ENCODE measurements at places on chromosomes 1 and 21.
A peak's percentile ranks its signal among the peaks of the same experiment; 100 is the strongest.

GRCh38 chr1:14479865-14480264 is 118.6 kb upstream of the KAZN start:
- H3K36me3 ChIP-seq: no peaks in the 10 kb centered on the region
- peak; percentile 15 for DNase-seq
- H3K27ac ChIP-seq: no peak overlapping the region
- H3K27me3 ChIP-seq: no peaks in the 10 kb centered on the region
- peaks cover 17% of the 10 kb centered on the region for H3K4me1 ChIP-seq
- no peak overlapping the region for H3K4me3 ChIP-seq

DNA sequence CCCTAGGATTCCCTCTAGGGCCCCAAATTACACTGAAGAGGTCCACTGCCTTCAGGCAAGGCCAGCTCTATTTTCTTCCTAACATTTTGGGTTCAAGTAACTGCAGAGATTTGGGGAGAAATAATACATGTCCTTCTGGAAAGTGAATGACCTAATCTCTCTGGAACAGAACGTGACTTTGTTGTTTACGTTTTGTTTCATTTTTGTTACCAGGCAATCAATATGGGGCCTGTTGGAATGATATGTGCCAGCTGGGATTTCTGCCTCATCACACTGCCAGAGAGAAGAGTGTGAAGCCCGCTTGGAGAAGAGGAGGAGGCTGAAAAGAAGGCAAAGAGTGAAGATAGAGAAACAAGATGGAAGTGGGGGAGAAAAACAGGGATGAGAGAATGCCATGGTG is 116.7 kb downstream of the FASLG start:
- H3K4me3 ChIP-seq: no peak overlapping the region
- H3K4me1 ChIP-seq: no peaks in the 10 kb centered on the region
- no peaks in the 10 kb centered on the region for H3K27me3 ChIP-seq
- DNase-seq: no peak

DNA sequence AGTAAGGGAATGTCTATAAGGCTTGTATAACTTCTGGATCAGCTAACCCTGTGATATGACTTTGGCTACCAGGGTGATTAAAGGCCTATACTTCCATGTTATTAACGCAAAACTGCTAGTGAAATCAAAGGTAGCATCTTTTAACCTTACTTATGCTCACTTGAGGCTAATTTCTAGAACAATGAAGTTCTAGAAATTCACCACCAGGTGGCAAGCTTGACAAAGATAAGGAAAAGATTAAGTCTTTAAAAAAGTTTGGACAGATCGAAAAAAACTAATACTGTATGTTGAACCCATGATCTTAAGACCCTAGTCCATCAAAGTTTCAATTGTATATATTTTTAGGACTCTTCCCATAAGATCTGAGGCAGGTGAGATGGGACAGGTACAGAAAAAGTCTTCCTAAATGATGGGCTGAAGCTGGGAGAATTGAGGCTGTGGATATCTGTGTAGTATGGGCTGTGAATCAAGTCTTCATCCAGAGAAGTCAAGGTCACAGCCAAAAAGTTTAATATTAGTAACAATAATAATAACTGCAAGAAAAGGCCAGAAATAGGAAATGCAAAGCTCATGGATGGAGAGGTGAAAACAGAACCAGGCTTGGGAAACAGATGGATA is 18.8 kb downstream of the KYAT3 start:
- H3K27me3 ChIP-seq: no peaks in the 10 kb centered on the region
- peak; percentile 71 for DNase-seq
- no peaks in the 10 kb centered on the region for H3K4me1 ChIP-seq
- no peaks in the 10 kb centered on the region for H3K36me3 ChIP-seq
- H3K27ac ChIP-seq: no peak overlapping the region

- H3K4me3 ChIP-seq: no peak overlapping the region
- no peaks in the 10 kb centered on the region for H3K4me1 ChIP-seq
- H3K36me3 ChIP-seq: no peaks in the 10 kb centered on the region
Measured at GRCh38 chr1:173628888-173629287, 6.2 kb upstream of the TEX50 start.

DNA sequence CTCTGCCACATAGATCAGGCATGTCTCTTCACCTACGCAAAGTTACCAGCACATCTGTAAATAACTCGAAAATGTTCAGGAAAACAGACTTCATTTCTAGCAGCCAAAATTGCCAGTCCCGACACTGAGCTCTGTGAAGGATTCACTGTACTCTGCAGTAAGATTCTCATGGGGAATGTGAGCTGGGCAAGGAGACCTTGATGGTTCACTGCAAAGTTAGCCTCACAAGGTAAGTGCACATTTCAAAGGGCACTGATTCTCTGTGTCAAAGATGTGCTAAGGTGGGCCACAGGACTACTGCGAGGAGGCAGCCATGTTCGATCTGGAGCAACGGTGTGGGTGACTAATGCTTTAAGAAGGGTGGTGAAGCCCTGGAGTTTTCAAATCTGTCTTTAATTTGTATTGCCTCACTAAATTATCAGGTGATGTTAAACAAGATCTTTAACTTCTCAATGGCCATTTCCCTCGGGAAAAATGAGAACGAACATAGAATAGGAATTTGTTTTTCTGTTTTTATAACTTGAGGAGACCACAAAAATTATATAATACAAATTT is 25.2 kb downstream of the STPG1 start:
- H3K4me3 ChIP-seq: no peak overlapping the region
- H3K27ac ChIP-seq: no peak overlapping the region
- DNase-seq: no peak
- H3K27me3 ChIP-seq: no peaks in the 10 kb centered on the region

GRCh38 chr1:175538442-175538841 is 205.0 kb downstream of the TNR start:
- H3K4me1 ChIP-seq: no peaks in the 10 kb centered on the region
- H3K4me3 ChIP-seq: no peak overlapping the region
- H3K27me3 ChIP-seq: no peaks in the 10 kb centered on the region

GRCh38 chr1:21468599-21468998 is 28.7 kb downstream of the NBPF3 start:
- peaks cover 40% of the 10 kb centered on the region for H3K4me1 ChIP-seq
- no peaks in the 10 kb centered on the region for H3K27me3 ChIP-seq
- peak; percentile 17 for DNase-seq

DNA sequence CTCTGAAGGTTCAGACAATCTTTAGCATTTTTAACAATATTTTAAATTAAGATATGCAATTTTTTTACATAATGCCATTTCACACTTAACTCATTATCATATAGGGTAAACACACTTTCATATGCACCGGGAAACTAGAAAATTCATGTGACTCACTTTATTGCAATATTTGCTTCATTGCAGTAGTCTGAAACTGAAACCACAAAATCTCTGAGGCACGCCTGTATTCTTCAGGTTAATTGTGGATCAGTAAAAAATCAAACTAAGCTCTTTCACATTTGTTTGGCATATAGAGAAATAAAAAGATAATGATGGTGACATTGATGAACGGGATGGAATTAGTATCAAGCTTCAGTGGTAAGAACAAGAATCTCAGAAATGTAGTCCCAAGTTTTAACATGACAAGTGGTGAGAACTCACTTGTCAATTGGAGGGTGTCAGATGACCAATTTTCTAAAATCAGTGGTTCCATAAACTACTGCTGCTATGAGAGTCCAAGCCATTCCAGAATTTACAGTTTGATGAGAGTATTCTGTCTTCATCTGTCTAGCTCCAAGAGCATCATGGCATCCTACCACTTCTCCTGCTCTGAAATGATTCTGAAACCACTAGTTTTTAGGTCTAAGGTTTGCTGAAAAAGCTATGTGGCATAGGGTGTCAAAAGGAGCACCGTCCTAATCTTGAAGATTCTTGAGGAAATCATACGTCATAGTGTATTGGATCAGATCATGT is 281.0 kb downstream of the PTPRC start:
- H3K4me3 ChIP-seq: no peak overlapping the region
- H3K36me3 ChIP-seq: no peaks in the 10 kb centered on the region
- H3K27me3 ChIP-seq: no peaks in the 10 kb centered on the region
- DNase-seq: peak; percentile 33
- peak overlapping the region; percentile 28 for H3K27ac ChIP-seq

GRCh38 chr1:43156026-43156425 is 16.1 kb downstream of the EBNA1BP2 start:
- no peaks in the 10 kb centered on the region for H3K4me1 ChIP-seq
- no peak overlapping the region for H3K4me3 ChIP-seq
- H3K27ac ChIP-seq: no peak overlapping the region
- H3K36me3 ChIP-seq: no peaks in the 10 kb centered on the region
- no peaks in the 10 kb centered on the region for H3K27me3 ChIP-seq
- no peak for DNase-seq

- H3K27me3 ChIP-seq: no peaks in the 10 kb centered on the region
- H3K27ac ChIP-seq: no peak overlapping the region
- H3K4me3 ChIP-seq: no peak overlapping the region
- no peak for DNase-seq
- H3K4me1 ChIP-seq: no peaks in the 10 kb centered on the region
Measured at GRCh38 chr1:172753964-172754363, 95.1 kb downstream of the FASLG start.

GRCh38 chr1:201693890-201694607 is 134.9 kb upstream of the IPO9 start:
- DNase-seq: no peak
- no peak overlapping the region for H3K27ac ChIP-seq
- no peak overlapping the region for H3K4me3 ChIP-seq

GRCh38 chr21:44800103-44800502 is 1.5 kb downstream of the UBE2G2 start:
- H3K4me3 ChIP-seq: peak overlapping the region; percentile 94
- DNase-seq: peak; percentile 75
- peaks cover 22% of the 10 kb centered on the region for H3K4me1 ChIP-seq
- peaks cover 58% of the 10 kb centered on the region for H3K36me3 ChIP-seq

- no peaks in the 10 kb centered on the region for H3K36me3 ChIP-seq
- no peak overlapping the region for H3K27ac ChIP-seq
- peaks cover 14% of the 10 kb centered on the region for H3K4me1 ChIP-seq
- no peak for DNase-seq
- H3K27me3 ChIP-seq: no peaks in the 10 kb centered on the region
- H3K4me3 ChIP-seq: no peak overlapping the region
Measured at GRCh38 chr21:25491267-25491666, 116.0 kb downstream of the MRPL39 start.

DNA sequence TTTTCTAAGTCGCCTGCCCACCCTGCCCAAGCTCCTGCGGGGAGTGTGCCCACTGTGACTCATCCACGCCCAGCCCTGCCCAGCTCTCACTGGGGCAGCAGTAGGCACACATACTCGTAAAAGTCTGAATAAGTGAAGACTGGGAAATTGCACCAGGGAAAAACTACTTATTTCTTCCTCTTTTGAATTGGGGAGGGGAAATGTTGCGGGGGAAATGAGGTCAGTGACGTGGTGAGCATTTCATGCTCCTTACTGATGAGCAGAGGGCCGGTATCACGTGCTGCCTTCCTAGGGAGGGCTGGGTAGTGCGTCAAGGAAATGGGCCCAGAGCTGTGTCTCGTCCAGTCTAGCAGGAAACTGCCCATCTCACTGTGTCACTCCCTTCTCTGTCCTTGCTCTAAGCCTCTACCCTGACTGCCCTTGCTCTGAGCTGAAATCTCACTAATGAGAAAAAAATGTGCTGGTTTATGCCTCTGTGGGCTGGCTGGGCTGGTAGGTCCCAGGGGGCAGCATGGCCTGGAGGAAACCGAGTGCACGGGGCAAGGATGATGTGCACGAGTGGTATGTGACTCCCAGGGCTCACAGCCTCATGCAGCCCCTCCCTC is 13.5 kb upstream of the TNFRSF1B start:
- no peaks in the 10 kb centered on the region for H3K27me3 ChIP-seq
- no peak overlapping the region for H3K4me3 ChIP-seq
- peaks cover 30% of the 10 kb centered on the region for H3K4me1 ChIP-seq
- no peaks in the 10 kb centered on the region for H3K36me3 ChIP-seq

DNA sequence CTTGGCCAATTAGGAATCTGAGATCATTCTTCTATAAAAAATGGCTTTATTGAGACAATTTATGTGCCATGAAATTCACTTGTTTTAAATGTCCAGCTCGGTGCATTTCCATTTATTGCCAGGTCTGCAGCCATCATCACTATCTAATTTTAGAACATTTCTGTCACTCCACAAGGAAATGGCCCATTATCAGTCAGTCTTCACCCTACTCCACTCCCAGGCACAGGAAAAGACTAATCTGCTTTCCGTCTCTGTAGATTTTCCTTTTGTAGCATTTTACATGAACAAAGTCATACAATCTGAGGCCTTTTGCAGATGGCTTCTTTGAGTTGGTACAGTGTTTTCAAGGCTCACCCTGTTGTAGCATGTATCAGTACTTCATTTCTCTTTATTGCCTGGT is 27.2 kb downstream of the KIF26B start:
- no peak for DNase-seq
- peaks cover 10% of the 10 kb centered on the region for H3K27me3 ChIP-seq
- peaks cover 5% of the 10 kb centered on the region for H3K4me1 ChIP-seq
- no peak overlapping the region for H3K4me3 ChIP-seq
- H3K36me3 ChIP-seq: no peaks in the 10 kb centered on the region

GRCh38 chr1:59692591-59692990 is 122.2 kb upstream of the HOOK1 start:
- DNase-seq: no peak
- H3K4me1 ChIP-seq: no peaks in the 10 kb centered on the region
- no peaks in the 10 kb centered on the region for H3K36me3 ChIP-seq
- H3K27me3 ChIP-seq: no peaks in the 10 kb centered on the region
- no peak overlapping the region for H3K27ac ChIP-seq

GRCh38 chr1:221963742-221964141 is 221.9 kb upstream of the DUSP10 start:
- no peaks in the 10 kb centered on the region for H3K27me3 ChIP-seq
- no peaks in the 10 kb centered on the region for H3K36me3 ChIP-seq
- peaks cover 59% of the 10 kb centered on the region for H3K4me1 ChIP-seq

- no peaks in the 10 kb centered on the region for H3K27me3 ChIP-seq
- H3K36me3 ChIP-seq: no peaks in the 10 kb centered on the region
- peaks cover 10% of the 10 kb centered on the region for H3K4me1 ChIP-seq
- no peak overlapping the region for H3K4me3 ChIP-seq
Measured at GRCh38 chr1:54768093-54768492, 3.8 kb upstream of the PARS2 start.

GRCh38 chr1:214643030-214643429 is 40.0 kb downstream of the CENPF start:
- H3K36me3 ChIP-seq: peaks cover 89% of the 10 kb centered on the region
- DNase-seq: no peak
- H3K4me1 ChIP-seq: peaks cover 6% of the 10 kb centered on the region
- H3K27me3 ChIP-seq: no peaks in the 10 kb centered on the region
- no peak overlapping the region for H3K4me3 ChIP-seq
- no peak overlapping the region for H3K27ac ChIP-seq

- no peaks in the 10 kb centered on the region for H3K36me3 ChIP-seq
- H3K27ac ChIP-seq: no peak overlapping the region
- DNase-seq: peak; percentile 61
- no peaks in the 10 kb centered on the region for H3K27me3 ChIP-seq
- H3K4me3 ChIP-seq: no peak overlapping the region
Measured at GRCh38 chr1:86753700-86754099, 49.3 kb downstream of the SH3GLB1 start.

- peaks cover 7% of the 10 kb centered on the region for H3K4me1 ChIP-seq
- H3K36me3 ChIP-seq: no peaks in the 10 kb centered on the region
- H3K4me3 ChIP-seq: no peak overlapping the region
- H3K27ac ChIP-seq: no peak overlapping the region
- no peaks in the 10 kb centered on the region for H3K27me3 ChIP-seq
- no peak for DNase-seq
Measured at GRCh38 chr1:40308036-40308727, 8.9 kb downstream of the COL9A2 start.

Measured in PC-3 (cell line).